ENCODE measurements at places on chromosomes 4 and X.

DNA sequence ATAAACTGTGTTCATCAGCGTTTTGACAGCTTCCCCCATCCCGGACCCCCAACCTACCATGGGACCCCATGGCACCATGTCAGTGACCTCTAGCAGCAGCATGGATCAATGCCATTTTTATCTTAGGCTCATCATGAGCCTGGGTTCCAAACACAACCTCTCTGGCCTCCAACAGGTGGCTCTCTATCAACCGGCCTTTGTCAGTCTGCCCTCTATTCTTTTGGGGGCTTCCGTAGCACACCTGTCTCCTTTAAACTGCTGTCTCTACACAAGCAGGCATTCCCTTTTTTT is 721 bp upstream of the TMEM150C start:
- DNase-seq, result no peak

DNA sequence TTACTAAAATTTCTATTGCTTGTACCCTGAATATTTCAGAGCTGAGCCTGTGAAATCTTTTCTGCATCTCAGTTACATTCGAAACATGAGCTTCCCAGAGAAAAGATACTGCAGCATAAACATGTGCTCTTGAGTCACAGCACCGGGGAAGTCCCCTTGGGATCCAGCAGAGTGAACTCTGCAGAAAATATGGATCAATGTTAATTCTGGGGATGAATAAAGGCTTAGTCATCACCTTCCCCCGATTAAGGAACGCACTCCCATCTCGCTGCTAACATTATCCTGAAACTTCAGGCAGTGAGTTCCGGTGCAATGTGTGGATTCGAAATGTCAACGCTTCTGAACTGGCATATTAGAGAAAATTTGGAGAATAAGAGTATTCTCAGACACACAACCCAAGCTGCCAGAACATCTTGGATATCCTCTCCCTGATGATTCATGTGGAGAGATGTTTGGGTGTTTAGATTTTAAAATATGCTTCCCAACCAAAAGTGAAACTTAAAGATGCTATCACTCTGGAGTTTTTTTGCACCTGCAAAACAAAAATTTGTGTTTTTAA is 90.8 kb downstream of the IRF2 start:
- peak; percentile 94 for DNase-seq

DNA sequence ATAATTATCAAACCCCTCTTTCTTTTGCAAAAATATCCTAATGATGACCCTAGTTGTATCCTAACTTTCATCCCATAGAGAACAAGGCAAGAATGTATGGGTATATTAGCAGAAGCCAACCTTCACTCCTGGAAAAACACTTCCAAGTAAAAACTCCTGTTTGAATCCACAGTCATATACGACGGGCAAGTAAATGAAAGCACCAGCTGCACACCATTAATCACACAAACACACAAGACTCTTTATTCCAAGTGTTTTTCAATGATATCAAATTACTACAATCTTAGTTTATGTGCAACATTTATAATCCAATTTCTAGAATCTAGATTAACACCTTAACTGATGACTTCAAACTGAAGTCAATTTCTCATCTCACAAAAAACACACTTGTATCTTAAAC is 22.9 kb downstream of the ACSL4 start:
- DNase-seq, result no peak

DNA sequence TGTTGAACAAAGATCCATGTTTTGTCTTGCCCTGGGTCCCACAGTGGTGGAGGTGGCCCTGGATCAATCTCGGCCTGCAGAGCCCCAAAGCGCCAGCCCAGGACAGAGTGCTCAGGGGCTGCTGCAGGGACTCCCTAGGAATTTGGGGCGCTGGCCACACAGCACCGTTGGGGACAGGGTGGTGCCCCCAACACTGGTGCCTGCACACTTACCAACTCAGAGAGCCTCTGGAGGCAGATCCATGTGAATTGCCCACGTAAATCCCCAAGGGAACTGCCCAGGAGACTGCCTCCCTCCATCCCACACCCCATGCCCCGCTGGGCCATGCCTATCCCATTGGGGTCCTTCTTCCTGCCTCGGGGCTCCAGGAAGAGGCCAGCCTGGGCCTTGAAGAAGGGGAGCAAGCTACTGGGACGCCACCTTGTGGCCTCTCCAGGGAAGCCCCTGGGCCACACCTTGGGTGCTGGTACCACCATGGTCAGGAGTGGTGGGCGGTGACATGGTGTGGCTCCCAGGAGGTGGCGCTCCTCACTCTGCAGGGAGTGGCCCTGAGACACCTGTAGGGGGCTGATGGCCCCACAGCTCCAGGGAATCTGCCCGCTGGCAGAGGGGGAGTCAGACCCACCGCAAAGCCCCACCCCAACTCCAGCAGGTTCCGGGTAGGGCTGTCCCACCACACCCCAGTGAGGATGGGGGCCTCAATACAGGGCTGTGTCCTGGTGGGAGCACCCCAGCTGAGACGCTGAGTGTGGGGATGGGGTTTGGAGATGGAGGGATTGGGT is 22.8 kb downstream of the CFAP99 start:
- DNase-seq, result peak; percentile 44

Measured in RKO (cell line).